Activated naive CD4-positive, alpha-beta T cell treated with anti-CD3 and anti-CD28 coated beads, Interleukin-2, amount 50 U/mL, for 16 hours (primary cell): ENCODE measurements at places on chromosomes 12 and 14.

- DNase-seq: no peak
Measured at GRCh38 chr14:63800083-63800482, 52.7 kb upstream of the SYNE2 start.

GRCh38 chr12:25924491-25925001 is 33.9 kb upstream of the RASSF8 start:
- DNase-seq: no peak

DNA sequence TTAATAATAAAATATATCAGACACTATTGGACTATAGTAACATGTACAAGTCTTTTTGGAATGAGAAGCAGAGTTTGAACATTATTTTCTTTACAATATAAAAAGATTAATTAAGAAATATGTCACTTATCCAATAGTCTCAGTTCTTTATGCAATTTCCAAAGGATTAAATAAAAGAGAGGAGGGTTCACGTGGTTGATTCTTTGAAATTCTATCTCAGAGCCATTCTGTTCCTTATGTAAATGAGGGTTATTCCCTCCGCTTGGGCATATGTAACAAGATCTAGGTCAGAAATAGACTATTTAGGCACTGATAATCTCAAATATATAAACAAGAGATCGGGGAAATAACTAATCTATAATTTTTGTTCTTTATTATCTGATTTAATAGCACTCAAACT is 2.1 kb upstream of the TUBA1A start:
- DNase-seq: no peak

DNA sequence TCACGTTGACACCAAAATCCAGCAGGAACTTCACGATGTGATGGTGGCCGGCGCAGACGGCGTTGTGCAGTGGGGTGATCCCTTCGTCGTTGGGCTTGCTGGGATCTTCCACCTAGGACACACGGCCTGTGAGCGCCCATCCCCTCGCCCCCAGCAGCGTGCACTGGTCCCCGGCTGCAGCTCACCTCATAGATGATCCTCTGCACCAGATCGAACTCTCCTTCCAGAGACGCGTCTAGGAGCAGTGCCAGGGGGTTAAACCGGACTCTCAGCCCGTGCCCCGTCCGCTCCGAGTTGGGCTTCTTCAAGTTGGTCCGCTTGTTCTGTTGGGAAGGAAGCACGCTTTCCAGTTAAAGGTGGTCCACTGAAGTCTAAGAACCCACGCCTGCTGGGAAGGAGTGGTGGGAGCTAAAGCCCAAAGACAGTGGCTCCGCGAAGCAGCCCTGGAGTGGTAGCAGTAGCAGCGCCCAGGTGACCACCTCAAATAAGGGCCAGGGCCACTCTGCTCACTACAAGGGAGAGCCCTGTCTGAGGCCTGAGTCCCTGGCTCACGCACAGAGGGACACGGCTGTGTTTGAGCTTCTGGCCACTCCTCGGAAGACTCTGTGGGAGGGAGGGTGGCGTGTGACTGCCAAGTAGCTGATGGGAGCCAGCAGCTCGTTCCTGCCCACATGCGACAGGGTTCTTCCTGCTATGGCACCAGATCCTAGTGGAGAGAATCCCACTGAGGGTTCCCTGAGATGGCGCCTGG is 23.3 kb downstream of the ZFYVE21 start:
- DNase-seq: no peak

DNA sequence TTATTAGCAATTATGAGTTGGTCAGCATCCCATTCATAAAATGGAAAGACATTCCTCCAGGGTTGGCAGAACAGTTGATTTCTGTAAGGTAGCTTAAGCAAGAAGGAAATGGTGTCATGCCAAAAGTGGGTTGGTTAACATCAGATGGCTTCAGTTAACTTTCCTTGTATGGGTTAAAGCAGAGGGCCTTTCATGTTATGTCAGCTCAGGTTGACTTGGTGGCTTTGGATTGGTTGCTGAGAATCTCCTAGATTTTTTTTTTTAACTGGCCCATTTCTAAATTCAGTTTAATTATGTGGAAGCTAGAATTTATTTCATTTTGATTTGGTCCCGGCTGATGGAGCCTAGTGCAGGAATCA is 87.8 kb downstream of the BBS10 start:
- DNase-seq: no peak

DNA sequence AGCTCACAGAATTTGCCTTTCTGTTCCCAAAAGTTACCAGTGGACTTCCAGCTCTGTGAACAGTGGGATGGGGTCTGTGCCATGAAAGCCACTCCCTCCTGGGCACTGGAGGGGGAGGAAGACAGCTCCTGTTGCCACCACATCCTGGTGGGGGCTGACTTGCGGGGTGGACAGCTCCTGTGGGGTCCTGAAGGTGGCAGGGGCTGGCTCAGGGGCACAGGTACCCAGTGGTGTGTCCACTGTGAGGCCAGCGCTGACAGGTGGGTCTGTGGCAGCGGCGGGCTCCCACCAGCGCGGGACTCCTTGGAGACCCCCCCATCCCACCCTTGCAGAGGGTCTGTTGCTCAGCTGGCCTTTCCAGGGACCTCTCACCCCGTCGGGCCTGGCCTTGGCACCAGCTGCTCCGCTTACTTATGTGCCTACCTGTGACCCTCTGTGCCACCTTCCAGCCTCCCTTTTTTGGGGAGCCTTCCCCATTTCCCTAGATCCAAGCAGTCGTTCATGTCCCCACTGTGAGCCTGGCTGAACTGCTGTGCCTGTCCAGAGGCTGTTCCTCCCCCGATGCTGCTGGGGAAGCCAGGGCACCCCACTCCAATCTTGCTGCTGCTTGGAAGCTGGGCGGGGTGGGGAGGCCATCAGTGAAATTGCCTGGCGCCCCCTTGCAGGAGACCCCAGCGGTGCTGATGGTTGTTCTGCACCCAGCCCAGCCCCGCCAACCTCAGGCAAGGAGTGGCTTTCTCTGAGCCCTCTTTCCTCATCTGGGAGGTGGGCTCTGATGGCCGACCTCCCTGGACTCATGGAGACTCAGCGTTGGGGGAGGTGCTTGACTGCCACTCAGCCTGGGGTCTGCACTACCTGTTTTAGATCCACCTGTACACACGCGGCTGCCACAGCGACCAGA is 2.2 kb downstream of the TEDC1 start:
- DNase-seq: peak; percentile 9

DNA sequence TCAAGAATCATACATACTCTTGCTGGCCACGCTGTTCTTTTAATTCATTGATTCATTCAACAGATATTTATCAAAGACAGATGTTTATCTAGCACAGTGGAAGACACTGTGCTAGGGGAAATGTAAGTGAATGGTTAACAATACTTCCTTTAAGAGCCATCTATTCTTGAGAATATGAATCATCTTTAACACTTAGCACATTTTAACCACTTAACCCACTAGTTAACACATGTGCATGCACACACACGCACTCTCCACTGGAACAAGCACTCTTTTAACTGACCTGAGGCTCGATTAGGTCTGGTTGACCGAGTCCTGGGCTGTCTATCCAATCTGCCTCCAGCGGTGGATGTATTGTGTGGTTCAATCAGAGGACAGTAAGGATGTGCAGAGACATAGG is 34.6 kb downstream of the LMNTD1 start:
- DNase-seq: no peak

DNA sequence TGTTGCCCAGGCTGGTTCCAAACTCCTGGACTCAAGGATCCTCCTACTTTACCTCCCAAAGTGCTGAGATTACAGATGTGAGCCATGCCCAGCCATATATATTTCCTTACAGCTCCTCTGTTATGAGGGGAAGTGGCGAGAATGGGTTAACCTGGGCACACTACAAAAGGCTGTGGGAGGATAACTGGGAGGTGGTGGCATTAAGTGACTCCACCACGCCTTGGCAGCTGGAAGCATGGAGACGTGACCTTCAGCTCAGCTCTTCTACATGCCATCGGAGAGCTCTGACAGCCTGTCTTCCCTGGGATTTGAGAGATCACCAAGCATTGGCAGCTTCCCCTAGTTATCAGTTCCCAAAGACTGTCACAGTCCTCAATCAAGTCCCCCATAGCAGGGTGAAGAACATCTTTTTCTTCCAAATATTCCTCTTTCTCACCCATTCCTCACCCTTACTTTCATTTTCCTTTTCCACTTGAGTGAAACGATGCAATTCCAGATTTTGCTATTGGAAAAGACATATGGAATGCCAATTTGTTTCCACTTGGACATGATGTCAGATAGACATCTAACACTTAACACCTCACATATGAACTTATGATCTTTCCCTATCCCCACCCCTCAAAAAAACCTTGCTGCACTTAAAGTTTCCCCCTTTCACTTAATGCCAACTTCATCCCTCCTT is 48.5 kb downstream of the PHLDA1 start:
- no peak for DNase-seq

- DNase-seq: no peak
Measured at GRCh38 chr12:97927977-97928376, 465.4 kb downstream of the RMST start.

DNA sequence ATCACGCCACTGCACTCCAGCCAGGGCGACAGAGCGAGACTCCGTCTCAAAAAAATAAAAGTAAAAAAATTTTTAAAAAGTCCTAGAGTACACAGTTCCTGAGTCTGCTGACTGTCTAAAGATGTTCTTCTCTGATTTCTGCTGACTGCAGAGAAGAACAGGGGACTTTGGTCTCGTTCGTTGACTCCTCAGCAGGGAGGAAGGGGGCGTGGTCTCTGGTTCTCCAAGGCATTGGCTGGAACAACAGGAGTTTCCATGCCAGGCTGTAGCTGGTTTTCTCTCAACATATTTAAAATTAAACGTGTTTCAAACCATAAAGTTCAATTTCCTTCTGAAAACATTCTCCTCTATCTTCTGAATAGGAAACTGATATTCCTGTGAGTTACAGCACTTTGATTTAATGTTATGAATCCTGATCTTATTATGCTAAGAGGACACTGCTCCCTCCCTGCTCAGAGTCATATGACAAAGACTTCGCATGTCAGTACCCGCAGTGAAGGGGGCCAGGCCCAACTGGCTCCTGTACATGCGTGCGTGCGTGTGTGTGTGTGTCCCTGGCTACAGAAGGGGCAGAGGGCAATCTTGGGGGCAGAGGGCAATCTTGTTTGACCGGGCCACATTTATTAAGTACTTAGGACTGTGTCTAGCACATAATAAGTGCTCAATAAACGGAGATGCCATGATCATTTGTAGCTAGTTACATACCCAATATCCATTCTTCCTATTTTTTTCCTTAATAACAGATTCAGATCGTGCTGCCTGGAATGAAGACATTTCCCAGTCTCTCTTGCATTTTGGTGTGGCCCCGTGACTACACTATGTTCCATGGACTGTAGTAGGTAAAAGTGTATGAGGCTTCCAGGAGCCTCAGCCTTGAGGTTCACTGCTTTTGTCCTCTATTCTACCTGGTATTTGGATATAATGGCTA is 16.5 kb upstream of the HNF1A start:
- DNase-seq: no peak

DNA sequence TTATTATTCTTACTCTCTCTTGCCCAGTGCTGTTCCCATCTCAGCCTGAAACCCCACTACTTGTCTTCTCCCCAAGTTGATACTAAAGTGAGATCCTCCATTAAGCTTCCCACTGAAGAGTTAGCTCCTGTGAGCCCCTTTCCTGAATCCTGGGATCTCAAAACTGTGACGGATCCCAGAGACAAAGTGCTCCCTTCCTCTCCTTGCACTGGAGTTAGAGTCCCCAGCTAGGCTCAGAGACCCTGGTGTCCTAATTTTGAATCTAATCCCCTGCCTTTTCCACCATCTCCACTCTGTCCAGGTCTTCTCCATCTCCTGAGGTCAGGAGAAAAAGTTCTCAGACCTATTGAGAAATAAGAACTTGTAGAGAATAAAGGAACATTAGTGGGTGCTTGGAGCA is 17.6 kb upstream of the TBX3 start:
- no peak for DNase-seq

DNA sequence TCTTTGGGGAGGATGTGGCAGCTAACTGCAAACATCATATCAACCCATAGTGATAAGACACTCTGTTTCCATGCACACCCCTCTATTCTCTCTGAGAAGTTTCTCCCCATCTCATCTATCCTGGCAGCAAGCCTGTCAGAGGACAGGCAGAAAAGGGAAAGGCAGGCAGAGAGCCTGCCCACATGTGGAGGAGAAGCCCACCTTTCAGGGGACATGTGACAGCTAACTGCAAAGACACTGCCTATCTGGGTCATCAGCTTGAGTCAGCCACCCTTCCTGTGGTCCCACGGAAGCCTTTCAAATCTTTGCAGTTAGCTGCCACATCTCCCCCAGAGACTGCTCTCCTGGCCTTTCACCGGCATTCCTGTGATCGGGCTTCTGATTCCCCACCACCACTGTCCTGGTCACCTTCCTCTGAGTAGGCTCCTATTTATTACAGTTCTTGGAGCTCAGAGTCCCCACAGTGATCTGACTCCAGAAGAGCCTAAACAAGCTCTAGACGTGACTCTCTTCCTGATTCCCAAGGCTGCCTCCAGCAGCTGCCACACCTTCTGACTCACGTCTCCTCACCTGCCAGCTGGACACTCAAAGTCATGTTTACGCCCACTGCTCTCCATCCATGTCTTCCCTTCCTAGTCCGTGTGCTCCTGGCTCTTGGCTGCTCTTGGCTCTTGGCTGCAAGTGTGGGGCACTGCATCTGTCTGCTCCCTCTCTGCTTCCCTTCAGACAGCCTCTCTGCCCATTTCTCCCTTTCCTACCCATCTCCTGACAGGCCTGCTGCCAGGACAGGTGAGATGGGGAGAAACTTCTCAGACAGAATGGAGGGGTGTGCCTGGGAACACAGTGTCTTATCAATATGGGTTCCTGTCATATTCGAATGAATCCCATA is 7.5 kb upstream of the KRT1 start:
- DNase-seq: no peak

DNA sequence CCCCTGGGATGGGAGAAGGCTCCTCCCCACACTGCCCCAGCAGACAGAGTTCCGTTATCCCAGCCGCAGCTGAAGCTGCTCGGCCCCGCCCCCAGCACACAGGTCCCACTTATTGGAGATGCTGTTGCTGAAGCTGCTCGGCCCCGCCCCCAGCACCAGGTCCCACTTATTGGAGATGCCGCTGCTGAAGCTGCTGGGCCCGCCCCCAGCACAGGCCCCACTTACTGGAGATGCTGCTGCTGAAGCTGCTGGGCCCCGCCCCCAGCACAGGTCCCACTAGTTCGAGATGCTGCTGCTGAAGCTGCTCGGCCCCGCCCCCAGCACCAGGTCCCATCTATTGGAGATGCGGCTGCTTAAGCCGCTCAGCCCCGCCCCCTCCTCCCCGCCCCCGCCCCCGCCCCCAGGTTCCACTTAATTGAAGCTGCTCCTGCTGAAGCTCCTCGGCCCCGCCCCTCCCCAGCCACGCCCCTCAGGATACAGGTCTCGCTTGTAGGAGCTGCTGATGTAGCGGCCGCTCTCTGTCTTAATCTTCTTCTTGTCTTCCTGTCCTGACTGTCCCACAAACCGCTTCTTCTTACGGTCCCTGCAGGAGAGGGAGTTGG is 12.0 kb downstream of the CFAP73 start:
- DNase-seq: no peak

DNA sequence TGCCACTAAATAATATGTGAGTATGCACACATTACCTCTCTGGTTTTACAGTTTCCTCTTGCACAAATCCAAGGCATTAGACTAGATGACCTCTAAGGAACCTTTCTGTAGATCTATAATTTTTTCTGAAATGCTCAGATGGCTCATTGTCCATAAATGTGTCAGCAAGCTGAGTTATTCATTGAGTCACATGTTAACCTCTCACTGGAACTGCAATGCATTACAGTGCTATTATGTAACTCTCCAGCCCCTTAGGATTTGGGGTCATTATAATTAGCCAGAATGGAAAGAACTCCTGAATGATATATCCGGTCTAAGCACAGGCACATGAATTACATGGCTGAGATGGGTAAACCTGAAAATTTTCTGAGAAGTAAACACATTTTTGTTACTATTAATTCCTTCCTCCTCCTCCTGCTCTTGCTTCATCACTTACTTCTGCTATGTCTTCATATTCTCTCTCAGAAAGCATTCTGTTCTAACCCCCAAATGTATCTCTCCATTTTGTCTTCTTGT is 20.3 kb upstream of the DRAM1 start:
- no peak for DNase-seq
